ENCODE measurements at places on chromosomes 11 and 22. TPM values are rescaled to one million over a fixed set of nuclear protein-coding genes. Genes with fewer than 3 reads are reported as not detected.

Gene CHRM1
- not detected for polyA plus RNA-seq

Gene MYBPC3
- not detected for polyA plus RNA-seq

Gene PGA5
- polyA plus RNA-seq = not detected

Gene CD6
- 138 TPM for polyA plus RNA-seq

Gene ZDHHC24
- 20.6 TPM for polyA plus RNA-seq

DNA sequence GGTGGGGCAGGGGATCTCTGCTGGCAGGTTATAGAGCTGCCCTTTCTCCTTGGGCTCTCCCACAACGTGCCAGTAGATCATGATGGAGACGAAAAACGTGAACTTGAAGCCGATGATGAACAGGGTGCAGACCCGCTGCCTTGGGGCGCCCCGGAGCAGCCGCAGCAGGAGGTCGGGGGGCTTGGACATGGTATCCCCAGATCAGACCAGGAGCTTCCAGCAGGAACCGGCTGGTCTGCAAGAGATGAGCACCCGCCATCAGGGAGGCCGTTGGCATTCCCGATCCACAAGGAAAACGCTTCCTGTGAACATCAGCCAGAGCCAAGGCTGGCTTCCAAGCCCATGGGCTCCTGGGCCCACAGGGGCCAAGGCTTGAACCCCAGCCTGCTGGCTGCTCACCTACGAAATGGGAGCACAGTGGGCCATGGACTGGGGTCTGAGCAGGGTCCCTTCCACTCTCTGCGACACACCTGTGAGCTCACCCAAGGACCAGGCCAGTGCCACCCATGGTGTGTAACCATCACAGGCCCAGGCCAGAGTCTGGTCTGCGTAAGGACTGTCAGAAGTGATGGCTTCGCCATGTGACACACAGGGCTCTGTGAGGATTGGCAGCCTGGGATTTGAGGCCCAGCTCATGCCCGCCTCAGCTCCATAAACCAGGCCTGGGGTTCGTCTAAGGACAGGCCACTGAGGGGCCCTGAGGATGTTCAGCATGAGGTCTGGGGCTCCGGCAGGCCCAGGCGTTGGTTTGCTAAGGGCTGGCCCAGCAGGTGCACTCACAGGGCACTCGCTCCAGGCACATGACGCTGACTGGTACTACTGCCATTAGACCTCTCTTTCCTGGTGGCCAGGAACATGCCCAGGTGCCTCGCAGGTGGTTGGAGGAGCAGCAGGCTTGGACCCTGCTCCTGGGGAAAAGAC is 26.6 kb downstream of the A4GALT start:
- no peak for DNase-seq
- H3K4me3 ChIP-seq = no peak overlapping the region
- H3K27ac ChIP-seq = no peak overlapping the region

DNA sequence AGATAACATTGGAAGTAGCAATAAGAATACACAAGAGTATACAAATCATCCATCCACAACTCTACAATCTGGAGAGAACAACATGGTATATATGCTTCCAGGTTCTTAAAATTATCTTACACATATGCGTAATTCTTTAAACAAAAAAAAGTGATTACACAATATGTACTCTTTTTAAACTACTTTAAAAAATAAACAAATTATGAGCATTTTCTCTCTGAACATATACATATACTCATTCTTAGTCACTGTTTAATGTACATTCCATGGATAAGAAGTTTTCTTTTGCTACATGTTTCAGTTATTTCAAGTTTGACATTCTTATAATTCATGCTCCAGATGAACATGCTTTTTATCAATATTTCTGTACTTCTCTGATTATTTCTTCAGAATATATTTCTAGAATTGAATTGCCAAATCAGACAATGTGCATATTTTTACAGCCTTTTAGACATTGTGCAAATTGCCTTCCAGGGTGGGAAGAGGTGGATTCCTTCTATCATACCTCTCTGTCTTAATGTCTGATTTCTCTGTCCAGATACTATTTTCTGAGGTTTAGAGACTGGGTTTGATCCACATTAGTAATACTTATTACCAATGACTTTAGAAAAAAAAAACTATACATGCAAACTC is 551.6 kb downstream of the METTL15 start:
- no peaks in the 10 kb centered on the region for H3K4me1 ChIP-seq
- H3K36me3 ChIP-seq = no peaks in the 10 kb centered on the region
- H3K4me3 ChIP-seq = no peak overlapping the region
- H3K27me3 ChIP-seq = no peaks in the 10 kb centered on the region

DNA sequence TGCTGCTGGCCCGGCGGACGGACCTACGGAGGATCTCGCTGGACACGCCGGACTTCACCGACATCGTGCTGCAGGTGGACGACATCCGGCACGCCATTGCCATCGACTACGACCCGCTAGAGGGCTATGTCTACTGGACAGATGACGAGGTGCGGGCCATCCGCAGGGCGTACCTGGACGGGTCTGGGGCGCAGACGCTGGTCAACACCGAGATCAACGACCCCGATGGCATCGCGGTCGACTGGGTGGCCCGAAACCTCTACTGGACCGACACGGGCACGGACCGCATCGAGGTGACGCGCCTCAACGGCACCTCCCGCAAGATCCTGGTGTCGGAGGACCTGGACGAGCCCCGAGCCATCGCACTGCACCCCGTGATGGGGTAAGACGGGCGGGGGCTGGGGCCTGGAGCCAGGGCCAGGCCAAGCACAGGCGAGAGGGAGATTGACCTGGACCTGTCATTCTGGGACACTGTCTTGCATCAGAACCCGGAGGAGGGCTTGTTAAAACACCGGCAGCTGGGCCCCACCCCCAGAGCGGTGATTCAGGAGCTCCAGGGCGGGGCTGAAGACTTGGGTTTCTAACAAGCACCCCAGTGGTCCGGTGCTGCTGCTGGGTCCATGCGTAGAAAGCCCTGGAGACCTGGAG is 74.1 kb downstream of the LRP5 start:
- H3K36me3 ChIP-seq = no peaks in the 10 kb centered on the region
- no peak overlapping the region for H3K4me3 ChIP-seq
- H3K4me1 ChIP-seq = no peaks in the 10 kb centered on the region
- H3K27me3 ChIP-seq = no peaks in the 10 kb centered on the region
- DNase-seq = no peak
- H3K27ac ChIP-seq = no peak overlapping the region

DNA sequence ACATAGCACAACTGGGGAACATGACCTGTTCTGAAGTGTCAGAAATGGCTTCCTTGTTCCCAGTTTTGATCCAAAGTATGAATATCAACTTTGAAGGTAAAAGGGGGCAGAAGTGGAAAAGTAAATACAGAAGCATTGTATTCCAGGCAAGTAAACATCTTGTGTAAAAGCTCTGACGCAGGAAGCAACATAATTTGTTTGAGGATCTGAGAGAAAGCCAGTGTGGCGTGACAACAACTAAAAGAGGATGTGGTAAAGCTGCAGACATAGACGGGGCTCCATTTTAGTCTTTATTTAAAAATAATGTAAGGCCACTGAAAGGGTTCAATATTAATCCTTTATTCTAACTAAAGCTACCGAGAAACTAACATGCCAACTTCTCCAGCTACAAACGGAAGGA is 310.2 kb downstream of the DLG2 start:
- H3K27ac ChIP-seq = no peak overlapping the region
- no peak overlapping the region for H3K4me3 ChIP-seq
- no peak for DNase-seq
- no peaks in the 10 kb centered on the region for H3K36me3 ChIP-seq
- H3K4me1 ChIP-seq = no peaks in the 10 kb centered on the region
- no peaks in the 10 kb centered on the region for H3K27me3 ChIP-seq

GRCh38 chr11:31922450-31922849 is 111.3 kb upstream of the PAX6 start:
- no peak for DNase-seq
- no peaks in the 10 kb centered on the region for H3K36me3 ChIP-seq
- no peak overlapping the region for H3K4me3 ChIP-seq
- H3K4me1 ChIP-seq = no peaks in the 10 kb centered on the region
- H3K27ac ChIP-seq = no peak overlapping the region
